ENCODE measurements at places on chromosomes 3 and 15.

DNA sequence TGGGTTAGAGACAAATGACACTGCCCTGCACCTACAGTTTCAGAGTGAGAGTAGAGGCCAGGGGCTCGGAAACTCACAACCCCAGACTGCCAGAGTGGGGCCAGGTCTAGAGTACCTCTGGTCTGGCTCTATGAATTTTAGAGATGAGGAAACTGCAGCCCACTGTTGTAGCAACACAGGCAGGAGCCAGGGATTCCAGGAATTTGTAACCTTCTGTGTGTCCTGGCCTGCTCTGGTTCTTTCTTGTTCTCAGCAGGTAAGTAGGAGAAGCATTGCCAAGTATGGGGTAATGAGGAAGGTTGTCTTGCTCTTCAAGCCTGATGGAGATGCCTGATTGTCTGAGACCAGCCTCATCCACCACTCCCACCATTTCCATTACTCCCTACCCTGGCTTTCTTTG, 221.8 kb downstream of the UACA start:
- peak; percentile 19 for DNase-seq

- DNase-seq, result no peak
Observed at GRCh38 chr3:14096742-14097141, 27.9 kb downstream of the CHCHD4 start.

GRCh38 chr3:107377151-107377550, at the start of gene CCDC54:
TSS of gene CCDC54 (plus strand) at chr3:107377439. CDS start at chr3:107377588, 149 bp downstream.
- no peak for DNase-seq

- no peak for DNase-seq
Observed at GRCh38 chr3:120418866-120419490, 31.8 kb downstream of the FSTL1 start.

DNA sequence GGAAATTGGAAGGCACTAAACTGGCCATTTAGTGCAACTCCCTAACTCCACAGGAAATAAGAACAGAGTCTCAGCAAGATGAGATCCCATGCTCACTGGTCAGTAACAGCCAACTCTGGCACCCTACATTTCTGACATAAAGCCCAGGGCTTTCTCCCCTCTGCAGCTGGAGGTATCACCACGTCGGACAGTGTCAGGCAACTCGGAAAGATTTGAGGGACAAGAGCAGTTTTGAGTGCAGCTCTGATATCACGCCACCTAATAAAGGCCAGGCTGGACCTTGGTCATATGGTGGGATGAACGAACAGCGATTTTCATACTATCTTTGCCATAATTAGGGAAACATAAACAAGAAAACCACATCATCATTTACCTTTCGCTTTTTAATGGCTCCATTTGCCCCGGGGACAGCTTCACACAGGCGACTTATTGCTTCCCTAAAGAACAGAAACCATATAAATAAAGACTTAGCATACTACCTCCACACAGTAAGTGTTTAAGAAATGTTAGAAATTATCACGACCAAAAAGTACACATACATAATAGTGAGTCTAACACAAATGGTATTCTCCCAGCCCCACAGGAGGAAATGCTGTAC, 12.5 kb downstream of the EID1 start:
- DNase-seq, result no peak

Measured in right forelimb (tissue), 1 donor.